ENCODE measurements at places on chromosomes 6 and 20.
A peak's percentile ranks its signal among the peaks of the same experiment; 100 is the strongest.

DNA sequence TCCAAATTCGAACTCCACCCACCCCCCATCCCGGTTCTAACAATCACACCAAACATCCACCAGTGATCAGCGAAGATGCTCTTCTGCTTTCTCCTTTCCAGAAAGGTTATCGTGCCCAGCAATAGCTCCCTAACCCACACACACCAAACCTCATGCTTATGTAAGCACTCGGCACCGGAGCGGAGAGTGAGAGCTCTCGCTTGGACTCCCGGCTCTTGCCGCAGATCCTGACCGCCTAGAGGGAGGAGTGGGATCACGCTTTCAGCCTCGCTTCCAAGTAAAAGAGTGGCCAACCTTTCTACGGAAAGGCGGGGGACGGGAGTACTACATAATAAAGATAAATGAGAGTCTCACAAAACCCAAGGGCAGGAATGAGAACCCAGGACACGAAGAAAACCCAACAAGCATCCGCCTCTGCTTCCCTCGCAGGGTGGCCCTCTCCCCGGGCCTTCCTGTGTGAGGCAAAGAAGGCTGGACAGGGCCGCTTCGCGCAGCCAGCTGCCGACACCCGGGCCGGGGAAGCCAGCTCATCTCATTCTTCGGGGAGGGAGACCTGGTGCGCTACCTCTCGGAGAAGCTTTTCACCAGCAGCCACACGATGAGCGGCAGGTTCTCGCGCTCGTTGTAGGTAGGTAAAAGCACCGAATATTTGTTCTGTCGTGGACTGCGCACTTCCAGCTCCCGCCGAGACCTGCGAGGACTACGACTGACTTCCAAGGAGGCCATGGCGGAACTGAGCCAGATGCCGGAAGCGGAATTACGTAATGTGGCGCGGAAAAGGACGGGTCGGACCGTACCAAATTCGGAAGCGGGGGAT lies at the start of gene DPM1:
Gene DPM1, minus strand, starts transcription at position 735 of the 817 bp plus-strand sequence. Its CDS starts 9 bp downstream, at position 726.
- peak; percentile 80 for DNase-seq

- no peak for DNase-seq
Measured at GRCh38 chr20:62088258-62089127, 22.8 kb upstream of the TAF4 start.

DNA sequence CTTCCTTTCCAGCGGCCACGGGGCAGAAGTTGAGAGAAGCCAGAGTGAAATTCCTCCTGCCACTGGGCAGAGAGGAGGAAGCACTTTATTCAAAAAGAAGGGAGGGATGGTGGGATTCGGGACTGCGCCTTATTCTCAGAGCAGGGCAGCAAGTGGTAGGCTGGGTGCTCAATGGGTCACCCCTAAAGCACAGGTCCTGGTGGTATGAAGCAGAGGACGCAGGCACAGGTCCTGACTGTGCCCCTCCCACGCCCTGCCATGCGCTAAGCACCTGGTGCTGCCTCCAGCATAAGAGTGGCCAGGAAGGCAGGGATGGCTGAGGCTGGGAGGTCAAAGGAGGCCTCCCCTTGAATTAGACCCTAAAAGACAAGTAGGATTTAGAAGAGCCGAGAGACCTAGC lies 4.9 kb upstream of the GRM4 start:
- DNase-seq: no peak

DNA sequence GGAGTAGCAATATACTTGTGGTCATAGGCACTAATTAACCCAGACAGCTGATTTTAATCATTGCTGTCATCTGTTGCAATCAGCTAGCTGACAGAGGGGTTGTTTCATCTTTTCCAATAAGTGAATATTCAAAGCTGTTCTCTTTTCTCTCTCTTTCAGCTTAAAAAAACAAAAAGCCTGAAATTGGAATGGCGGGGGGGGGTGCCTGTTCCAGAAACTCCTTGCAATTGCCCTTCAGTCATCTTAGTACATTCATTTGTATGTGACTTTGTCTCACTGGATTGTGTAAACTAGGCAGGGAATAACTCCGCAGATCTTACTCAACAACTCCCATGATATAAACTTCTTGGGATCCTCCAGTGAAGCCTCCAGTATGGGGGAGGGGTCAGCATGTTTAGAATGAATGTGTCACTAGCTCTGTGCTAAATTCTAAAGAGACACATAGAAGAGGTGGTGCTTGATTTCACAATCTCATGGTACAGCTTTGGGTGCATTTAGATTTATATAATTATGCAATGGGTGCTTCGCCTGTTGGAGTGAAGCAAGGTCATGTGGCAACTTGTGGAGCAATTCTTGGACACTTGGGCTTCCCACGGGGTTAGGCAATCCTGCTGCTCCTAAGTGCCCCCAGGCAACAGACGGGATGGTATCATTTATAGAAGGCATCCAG lies 40.1 kb downstream of the SLC24A3 start:
- DNase-seq: no peak

- DNase-seq: no peak
Measured at GRCh38 chr6:30891450-30891723, 7.1 kb downstream of the DDR1 start.

GRCh38 chr6:5754904-5755303 lies 251.8 kb downstream of the NRN1 start:
- DNase-seq: no peak

All from stimulated activated CD4-positive, alpha-beta T cell treated with anti-CD3 and anti-CD28 coated beads, Interleukin-4, amount 100 ng/mL, for 48 hours (primary cell).